ENCODE measurements at places on chromosomes 7 and 10.
A peak's percentile ranks its signal among the peaks of the same experiment; 100 is the strongest.

DNA sequence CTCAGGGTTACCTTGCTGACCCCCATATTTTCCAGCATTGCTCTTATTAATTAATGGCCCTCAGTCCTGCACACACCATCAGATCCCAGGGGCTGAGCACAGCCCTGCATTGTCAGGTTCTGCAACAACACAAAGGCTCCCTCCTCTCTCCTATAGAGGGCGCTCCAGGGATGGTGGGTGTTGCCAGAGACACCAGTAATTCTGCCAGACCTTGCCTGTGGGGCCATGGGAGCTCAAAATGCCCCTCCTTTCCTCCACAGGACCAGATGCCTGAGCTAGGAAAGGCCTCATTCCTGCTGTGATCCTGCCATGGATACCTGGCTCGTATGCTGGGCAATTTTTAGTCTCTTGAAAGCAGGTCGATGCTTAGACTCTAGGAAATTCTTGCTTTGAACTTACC is 42.8 kb upstream of the PRSS58 start:
- no peak for DNase-seq

- DNase-seq, result peak; percentile 43
These were observed 239.7 kb upstream of the HABP2 start for GRCh38 chr10:113313048-113313602.

GRCh38 chr10:78420946-78421735 is 387.5 kb downstream of the RPS24 start:
- DNase-seq, result no peak

DNA sequence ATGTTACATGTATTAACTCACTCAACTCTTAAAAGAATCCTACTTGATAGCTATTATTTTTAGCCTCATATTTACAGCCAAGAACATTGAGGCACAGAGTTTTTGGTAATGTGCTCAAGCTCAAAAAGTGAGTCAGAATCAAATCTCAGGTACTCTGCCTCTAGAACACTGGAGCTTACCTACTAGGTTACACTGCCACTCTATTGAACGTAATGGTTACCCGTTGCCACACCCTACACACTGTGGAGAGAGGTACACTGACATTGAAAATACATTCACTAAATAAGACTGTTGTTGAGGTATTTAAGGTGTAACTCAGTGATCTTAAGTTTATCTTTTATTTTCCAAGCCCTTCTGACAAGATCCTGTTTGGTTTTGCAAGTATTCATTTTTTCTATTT is 17.9 kb downstream of the SLC26A3 start:
- DNase-seq, result no peak

GRCh38 chr10:86752311-86752710 is 4.1 kb upstream of the BMPR1A start:
- DNase-seq, result no peak

DNA sequence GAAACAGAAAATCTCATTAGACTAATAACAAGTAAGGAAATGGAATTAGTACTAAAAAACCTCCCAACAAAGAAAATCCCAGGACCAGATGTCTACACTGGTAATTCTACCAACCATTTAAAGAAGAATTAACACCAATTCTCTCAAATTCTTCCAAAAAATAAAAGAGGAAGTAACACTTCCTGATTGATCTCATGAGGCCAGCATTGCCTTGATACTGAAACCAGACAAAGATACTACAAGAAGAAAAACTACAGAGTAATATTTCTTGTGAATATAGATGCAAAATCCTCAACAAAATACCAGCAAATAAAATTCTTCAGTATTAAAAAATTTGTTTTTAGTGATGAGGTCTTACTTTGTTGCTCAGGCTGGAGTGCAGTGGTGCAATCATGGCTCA is 21.3 kb downstream of the GCK start:
- no peak for DNase-seq

- no peak for DNase-seq
These were observed 96.2 kb downstream of the CDK6 start for GRCh38 chr7:92740134-92740533.

DNA sequence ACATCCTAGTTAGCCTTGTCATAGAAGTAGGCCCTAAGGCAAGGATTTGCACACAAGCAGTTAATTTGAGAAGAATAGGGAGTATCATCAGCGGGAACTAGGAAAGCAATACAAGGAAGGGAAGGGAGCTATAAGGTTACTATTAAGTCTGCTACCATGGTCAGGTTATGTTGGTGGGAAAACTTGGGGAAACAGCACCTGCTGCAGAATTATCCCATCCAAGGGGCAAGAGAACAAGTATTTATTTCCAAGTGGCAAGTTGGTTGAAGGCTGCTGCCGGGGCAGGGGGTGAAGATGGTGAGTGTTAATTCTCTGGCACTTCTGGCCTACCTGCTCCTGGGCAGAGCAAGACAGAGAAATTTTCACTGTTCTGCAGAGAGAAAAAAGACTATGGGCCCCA is 55.0 kb downstream of the CAV1 start:
- DNase-seq, result no peak

DNA sequence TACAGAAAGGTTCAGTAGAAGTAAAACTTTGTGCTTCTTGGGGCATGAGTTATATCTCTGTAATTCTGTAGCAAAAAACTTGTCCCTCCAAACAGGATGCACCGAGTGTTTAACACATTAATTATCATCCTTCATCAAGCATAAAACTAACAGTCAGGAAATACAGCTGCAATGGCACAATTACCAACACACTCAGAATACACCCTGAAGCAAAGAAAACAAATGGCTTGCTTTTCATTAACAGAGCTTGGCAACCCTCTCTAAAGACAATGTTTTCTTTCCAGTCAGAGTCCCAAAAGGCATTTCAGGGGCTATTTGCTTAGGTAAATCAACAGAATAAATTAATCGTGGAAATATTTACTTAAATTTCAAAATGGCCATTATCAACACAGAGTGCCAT is 107.7 kb downstream of the ICA1 start:
- DNase-seq, result no peak

DNA sequence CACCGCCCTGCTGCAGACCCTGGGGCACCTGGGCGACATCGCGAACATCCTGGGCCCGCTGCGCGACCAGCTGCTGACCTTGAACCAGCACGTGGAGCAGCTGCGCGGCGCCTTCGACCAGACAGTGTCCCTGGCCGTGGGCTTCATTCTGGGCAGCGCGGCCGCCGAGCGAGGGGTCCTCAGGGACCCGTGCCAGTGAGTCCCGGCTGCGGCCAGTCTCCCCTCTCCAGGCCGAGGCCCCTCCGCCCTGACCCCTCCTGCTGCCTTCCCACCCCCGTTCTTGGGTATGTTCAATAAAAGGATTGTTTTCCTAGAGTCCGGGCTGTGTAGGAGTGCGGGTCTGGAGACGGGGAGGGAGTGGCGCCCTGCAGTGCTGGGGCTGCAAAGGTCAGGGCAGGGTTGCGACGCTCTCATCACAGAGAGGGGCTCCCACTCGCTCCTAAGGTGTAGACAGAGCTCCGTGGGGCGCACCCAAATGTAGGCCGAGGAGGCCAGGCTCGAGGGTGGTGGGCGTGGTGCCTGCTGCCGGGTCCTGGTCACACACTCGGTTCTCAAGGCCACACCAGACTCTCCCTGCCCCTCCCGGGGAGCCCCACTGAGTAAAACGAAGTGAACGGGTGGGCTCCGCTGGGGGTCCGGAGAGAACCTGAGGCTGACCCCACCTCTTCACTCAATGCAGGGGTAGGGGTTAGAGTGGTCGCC is 1.4 kb downstream of the UTF1 start:
- no peak for DNase-seq

DNA sequence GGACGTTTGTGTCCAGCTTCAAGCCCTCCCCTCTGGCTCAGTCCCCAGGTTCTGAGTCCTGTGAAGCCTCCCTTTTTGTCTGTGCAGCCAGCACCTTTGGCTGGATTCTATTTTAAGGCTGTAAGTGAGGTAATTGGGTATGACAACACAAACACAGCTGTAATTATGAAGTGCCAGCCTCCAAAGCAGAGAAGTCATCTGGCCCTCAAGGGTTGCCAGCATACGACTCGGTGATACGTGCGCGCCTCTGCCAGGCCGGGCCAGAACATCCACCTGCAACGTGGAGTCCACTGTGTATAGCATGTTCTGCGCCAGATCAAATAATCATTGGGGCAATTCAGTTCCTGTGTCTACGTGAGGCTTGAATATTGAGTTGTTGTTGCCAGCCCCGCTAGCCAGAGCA is 6.7 kb upstream of the FAM180A start:
- DNase-seq, result peak; percentile 71

- DNase-seq, result peak; percentile 36
These were observed 51.6 kb downstream of the CYCS start for GRCh38 chr7:25073451-25073850.

- no peak for DNase-seq
These were observed 180.7 kb upstream of the KAT6B start for GRCh38 chr10:74645692-74646091.

- no peak for DNase-seq
These were observed 3.9 kb upstream of the TFPI2 start for GRCh38 chr7:93894426-93894825.

GRCh38 chr10:121509796-121510195 is 88.4 kb downstream of the FGFR2 start:
- no peak for DNase-seq

- no peak for DNase-seq
These were observed 847 bp upstream of the SCIN start for GRCh38 chr7:12569673-12570072.

DNA sequence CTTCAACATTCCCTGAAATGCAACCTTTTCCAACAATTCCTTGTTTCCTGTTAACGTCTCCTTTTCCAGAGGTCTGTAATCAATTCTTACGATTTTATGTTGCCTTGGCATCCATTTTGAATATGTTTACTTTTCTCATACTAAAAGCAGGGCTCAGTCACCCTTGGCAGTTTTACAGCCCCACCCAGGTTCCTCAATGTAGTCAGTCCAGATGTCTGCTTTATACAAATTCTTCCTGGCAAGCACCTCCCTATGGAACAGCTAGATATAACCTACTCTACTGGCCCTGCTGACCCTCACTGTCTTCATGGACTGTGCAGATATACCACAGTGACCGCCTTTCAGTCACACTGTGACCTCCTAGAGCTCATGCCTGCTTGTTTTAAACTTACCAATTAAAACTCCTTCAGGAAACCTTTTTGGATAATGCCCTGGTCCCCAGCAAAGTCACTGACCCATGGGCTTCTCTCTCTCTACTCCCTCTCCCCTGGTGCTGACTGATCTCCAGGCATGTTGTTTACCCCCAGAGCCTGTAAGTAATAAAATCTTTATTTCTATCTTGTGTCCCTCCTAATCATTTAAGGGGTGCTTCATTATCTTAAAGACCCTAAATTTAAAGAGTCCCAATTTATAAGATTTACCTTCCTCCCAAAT is 147.1 kb upstream of the STEAP1 start:
- peak; percentile 1 for DNase-seq

- DNase-seq, result no peak
These were observed 295.4 kb downstream of the GRID1 start for GRCh38 chr10:86071145-86071544.

- no peak for DNase-seq
These were observed 145.3 kb downstream of the DYNC1I1 start for GRCh38 chr7:95917634-95918033.

DNA sequence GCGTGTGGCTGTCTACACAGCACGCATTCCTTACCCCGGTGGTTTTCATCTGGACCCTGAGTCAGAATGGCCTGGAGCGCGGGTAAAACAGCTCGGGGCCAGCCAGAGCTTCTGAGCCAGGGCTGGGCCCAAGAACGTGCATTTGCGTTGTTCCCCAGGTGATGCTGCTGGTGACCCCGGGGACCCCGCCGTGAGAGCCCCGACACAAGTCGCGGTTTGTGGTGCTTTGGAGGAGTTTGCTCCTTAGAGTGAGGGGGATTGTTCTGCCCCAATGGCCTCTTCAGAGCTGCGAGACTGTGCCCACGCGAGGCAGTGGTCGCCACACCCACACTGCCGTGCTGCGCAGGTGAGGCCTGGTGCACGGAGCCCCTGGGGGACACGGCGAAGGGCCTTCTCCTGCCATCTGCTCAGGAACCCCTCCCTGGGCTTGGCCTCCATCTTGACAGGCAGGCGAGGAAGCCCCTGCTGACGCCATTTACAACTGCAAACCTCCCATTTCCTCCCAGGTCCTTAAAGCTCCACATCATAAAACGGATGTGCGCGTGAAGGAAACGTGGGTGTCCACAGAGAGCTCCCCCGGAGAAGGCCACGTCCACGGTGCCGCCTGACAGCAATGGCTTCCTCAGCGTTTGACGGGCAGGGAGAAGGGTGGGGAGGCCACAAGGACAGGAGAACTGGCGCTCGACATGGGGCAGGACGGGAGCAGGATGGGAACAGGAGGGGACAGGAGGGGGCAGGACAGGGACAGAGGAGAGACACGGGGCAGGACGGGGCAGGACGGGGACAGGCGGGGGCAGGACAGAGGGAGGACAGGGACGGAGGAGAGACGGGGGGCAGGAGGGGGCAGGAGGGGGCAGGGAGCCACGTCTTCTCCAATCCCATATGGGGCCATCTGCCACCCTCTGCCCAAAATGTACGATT is 477.2 kb downstream of the DNAJB6 start:
- DNase-seq, result no peak

DNA sequence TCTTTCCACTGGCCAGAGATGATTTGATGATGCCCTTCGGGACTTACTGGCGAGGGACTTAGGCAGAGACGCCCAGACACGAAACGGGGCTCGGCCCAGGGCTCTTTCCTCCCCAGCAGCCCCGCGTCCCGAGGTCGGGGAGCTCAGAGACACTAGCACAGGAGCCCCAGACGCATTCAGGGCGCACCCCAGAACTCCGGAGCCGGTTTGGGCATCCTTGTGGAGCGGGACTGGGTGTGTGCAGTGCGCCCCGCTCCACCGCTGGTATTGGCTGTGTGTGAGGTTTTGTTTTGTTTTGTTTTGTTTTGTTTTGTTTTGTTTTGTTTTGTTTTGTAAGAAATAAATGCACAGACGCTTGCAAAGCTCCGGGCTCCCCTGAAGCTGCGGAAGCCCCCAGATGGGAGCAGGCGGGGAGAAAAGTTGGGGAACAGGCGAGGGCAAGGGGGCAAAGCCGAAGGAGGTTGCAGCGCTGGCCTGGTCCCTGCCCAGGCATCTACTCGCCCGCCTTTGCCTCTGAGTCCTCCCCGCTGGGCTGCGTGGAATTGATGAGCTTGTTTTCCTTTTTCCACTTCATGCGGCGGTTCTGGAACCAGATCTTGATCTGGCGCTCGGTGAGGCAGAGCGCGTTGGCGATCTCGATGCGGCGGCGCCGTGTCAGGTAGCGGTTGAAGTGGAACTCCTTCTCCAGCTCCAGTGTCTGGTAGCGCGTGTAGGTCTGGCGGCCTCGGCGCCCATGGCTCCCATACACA is 1.9 kb upstream of the HOXA5 start:
- no peak for DNase-seq

- no peak for DNase-seq
These were observed 362.3 kb downstream of the GATA3 start for GRCh38 chr10:8416760-8417159.

DNA sequence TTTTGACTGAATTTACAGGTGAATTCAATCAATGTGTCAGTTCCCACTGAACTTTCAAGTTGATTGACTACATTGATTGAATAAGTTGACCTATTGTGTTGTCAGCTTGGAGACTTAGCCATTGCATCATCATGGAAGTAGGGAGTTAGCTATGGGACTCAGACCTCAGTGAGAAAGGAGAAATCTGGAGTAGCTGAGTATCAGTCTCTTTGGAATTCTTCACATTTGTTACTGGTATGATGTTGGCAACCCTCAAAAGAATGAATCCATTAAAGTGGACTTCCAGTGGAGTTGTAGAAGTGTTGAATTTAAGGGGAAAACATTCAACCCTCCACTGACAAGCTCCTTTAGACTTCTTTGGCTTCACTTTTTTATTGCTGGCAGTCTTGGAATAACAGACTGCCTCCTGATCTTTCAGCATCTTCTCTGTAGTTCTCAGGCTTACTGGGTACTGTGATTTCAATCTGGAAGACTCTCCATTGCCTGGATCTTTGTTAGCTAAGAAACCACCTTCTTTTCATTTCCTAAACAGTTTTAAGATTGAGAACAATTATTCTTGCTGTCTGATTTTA is 160.3 kb upstream of the NRP1 start:
- no peak for DNase-seq

Measured in muscle of leg (tissue), 16 donors.